Tracheal epithelial cell (primary cell): ENCODE measurements at places on chromosomes 16 and 17. TPM values are rescaled to one million over a fixed set of nuclear protein-coding genes. Genes with fewer than 3 reads are reported as not detected.

Gene CX3CL1
- total RNA-seq = 2.4 TPM in 1 of 2 replicates, not detected in the other

Gene ZNF652
- total RNA-seq = 6.7 and 8.3 TPM in 2 replicates

Gene WSCD1
- under 0.01 and 3.9 TPM in 2 replicates for total RNA-seq

Gene SNX20
- total RNA-seq = not detected in 2 replicates

Gene SLC47A2
- under 0.01 and 1.1 TPM in 2 replicates for total RNA-seq

Gene USP10
- total RNA-seq = 45.3 and 54.8 TPM in 2 replicates

Gene TP53TG3C
- under 0.01 TPM in 1 of 2 replicates, not detected in the other for total RNA-seq

Gene IRX5
- total RNA-seq = 2.7 and 10.4 TPM in 2 replicates

Gene AKAP10
- total RNA-seq = 21.9 and 25.2 TPM in 2 replicates

Gene RNF43
- 4.6 and 6.0 TPM in 2 replicates for total RNA-seq

Gene CLEC18A
- under 0.01 and 1.2 TPM in 2 replicates for total RNA-seq

Gene HS3ST3B1
- 2.2 and 3.0 TPM in 2 replicates for total RNA-seq

Gene KRT25
- total RNA-seq = not detected in 2 replicates

Gene C1QTNF8
- not detected in 2 replicates for total RNA-seq

Gene ASPHD1
- 1.7 and 8.9 TPM in 2 replicates for total RNA-seq

Gene PTGES3L
- total RNA-seq = 0.21 and 0.24 TPM in 2 replicates

Gene GID4
- 11.3 and 12.0 TPM in 2 replicates for total RNA-seq

Gene PGAP6
- 53.5 and 73.5 TPM in 2 replicates for total RNA-seq

Gene PLXDC1
- total RNA-seq = 1.7 TPM in 1 of 2 replicates, not detected in the other

Gene SALL1
- total RNA-seq = 0.48 TPM in 1 of 2 replicates, not detected in the other

Gene CCL8
- total RNA-seq = not detected in 2 replicates

Gene SPATA33
- 0.43 and 1.7 TPM in 2 replicates for total RNA-seq

Gene MYH13
- total RNA-seq = not detected in 2 replicates

Gene TOP2A
- total RNA-seq = 1.9 and 8.2 TPM in 2 replicates

Gene NF1
- 36.1 and 50.7 TPM in 2 replicates for total RNA-seq

Gene MFSD6L
- total RNA-seq = 0.48 TPM in 1 of 2 replicates, not detected in the other

Gene FAM20A
- not detected in 2 replicates for total RNA-seq

Gene MILR1
- 1.2 and 1.3 TPM in 2 replicates for total RNA-seq

Gene CHAD
- total RNA-seq = not detected in 2 replicates

Gene KRT33A
- under 0.01 TPM in 1 of 2 replicates, not detected in the other for total RNA-seq
